RPMI8226 (cell line): ENCODE measurements at places on chromosomes 12 and 14.

- DNase-seq, result no peak
Measured at GRCh38 chr12:11686120-11686519, 36.6 kb downstream of the ETV6 start.

- DNase-seq, result peak; percentile 75
Measured at GRCh38 chr14:20455355-20456300, 602 bp downstream of the APEX1 start.

DNA sequence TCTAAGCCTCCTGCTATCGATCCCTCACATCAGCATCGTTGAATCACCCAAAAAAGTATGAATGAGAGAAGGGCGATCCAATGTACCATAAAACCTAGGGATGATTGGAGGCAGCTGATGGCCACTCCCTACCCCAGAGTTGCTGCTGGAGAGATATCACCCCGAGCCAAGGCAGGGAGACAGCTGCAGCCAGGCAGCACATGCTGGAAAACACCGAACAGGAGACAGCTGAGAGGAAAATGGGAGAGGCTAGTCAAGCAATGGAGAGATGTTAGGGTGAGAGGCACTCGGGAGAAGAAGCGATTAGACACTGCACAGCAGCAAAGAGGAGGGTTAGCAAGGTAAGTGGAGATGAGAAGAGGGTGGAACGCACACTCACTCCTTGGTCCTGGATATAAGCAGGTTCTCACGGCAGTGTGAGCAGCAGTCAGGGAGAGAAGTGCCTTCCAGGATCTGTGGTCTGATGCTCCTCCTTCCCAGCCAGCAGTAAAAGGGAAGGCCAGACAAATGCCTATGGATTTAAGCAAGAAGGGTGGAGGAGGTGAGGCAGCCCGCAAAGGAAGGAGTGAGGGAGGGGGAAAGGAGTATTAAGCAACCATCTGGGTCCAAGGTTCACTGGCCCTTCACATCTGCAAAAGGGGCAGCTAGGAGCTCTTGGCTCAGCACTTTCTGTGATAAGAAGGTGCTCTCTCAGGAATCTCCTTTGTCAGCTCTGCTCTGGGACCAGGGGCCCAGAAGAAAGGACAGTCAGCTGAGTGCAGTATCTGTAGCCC, at the start of gene SLC7A7:
Gene SLC7A7, minus strand, starts transcription at position 495 of the 773 bp plus-strand sequence. CDS start 2,037 bp downstream, outside the sequence.
- DNase-seq, result peak; percentile 75

- DNase-seq, result no peak
Measured at GRCh38 chr14:103198131-103199105, 75.2 kb downstream of the TNFAIP2 start.

DNA sequence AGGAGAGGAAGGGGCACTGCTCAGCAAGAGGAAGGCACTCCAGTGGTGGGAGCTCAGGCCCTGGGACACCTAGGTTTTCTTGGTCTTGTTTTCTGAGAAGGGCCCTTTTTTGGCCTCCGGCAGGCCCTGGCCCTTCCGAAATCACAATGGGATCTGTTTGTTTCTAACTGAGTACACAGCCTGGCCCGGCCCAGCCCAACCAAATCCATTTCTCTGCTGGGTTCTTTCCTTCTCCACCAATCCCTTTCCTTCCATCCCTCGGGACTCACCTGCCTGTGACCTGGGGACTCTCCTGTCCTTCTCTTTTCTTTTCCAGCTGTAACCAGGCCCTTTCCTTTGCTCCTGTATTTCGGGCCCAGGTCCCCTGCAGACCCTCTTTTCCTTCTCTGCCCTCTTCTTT, 18.6 kb downstream of the TEAD4 start:
- no peak for DNase-seq

DNA sequence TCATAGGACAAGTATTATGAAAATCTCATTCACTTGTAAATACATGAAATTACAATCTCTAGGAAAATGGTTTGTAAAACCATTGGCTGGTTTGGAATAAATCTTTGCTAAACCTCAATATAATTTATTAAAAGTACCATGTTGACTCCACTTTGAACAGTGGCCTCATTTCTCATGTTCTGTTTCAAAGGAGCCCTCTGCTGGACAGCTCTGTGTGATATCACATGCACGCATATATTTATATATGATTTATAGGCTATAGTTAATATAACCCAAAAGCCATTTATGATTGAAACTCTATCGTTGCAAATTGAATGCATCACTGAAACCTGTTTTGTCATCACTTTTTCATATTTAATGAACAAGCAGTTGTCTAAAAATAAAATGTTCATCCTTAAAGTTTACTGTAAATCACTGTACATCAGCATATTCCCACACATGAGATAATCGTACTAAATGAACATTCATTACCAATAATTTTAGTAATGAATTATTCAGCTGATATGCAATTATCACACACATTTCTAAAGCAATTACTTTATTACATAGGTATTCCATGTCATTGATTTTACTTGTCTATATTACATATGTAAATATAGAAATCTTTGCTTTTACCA, 493.8 kb downstream of the NPAS3 start:
- peak; percentile 21 for DNase-seq

- DNase-seq, result peak; percentile 14
Measured at GRCh38 chr12:21296751-21297406, 37.8 kb downstream of the SLCO1A2 start.

GRCh38 chr14:99531251-99532096, 50.3 kb downstream of the CCNK start:
- no peak for DNase-seq

DNA sequence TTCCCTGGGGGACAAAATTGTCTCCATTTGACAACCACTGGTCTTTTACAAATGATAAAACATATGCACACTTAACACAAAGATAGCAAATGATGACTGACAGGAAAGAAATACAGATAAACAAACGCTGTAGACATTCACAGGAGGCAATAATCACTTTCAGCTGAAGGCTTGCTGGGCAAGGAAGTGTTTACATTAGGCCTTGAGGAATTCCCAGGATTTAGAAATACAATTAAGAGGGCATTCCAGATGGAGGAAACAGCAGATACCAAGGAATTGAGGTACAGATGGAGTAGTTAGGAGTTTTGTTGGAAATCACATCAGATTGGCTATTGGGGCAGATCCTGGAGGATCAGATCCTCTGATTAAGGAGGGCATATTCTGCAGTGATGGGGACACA, 93.9 kb downstream of the DYRK2 start:
- no peak for DNase-seq

DNA sequence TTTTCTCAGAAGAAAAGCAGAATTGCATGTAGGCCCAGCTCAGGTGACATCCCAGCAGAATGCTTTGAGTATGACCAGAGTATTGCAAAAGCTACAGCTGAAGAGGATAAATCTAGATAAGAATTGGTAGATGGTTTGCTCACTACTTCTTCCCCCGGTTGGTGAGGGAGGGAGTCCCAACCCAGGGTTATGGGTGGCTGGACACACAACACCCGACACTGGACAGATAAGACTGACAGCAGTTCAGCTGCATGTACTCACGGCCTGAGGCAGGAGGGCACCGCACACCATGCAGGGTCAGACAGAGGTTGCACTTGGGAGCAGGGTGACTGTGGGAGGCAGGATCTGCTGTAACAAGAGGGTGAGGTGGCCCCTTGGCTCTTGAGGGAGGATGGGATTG, 1.7 kb upstream of the CLEC4C start:
- DNase-seq, result no peak

GRCh38 chr12:8603286-8603685, 9.4 kb downstream of the AICDA start:
- no peak for DNase-seq

- no peak for DNase-seq
Measured at GRCh38 chr14:49766839-49767238, 1.1 kb upstream of the KLHDC2 start.

- DNase-seq, result no peak
Measured at GRCh38 chr14:73047808-73048207, 10.5 kb upstream of the RBM25 start.

- DNase-seq, result no peak
Measured at GRCh38 chr14:20732477-20732876, 13.2 kb upstream of the EDDM3A start.

GRCh38 chr14:22945642-22946041, 11.2 kb downstream of the HAUS4 start:
- no peak for DNase-seq

GRCh38 chr14:105365101-105365500, 33.2 kb upstream of the TEX22 start:
- no peak for DNase-seq

- no peak for DNase-seq
Measured at GRCh38 chr12:39935275-39935674, 170.6 kb downstream of the SLC2A13 start.

GRCh38 chr14:104135904-104136471, 2.4 kb upstream of the KIF26A start:
- no peak for DNase-seq

DNA sequence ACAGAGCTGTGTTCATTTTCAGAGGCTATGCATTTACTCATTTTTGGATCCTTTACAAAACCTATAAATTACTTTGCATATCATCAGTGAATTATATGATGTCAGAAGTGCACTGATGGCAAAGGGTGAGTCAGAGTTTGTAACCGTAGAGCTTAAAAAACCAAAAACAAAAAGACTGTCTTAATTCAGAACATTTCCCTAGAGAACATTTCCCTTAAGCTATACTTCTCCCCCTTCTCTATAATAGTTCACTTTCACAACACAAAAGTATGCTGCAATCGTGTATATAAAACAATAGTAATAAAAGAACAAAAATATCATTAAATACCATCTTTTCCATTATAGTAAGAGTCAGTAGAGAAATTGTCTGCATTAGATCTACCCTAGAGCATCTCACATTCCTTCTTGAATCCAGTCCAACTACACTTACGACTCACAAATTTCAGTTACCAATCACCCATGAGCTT, 934.9 kb downstream of the LRFN5 start:
- DNase-seq, result no peak

DNA sequence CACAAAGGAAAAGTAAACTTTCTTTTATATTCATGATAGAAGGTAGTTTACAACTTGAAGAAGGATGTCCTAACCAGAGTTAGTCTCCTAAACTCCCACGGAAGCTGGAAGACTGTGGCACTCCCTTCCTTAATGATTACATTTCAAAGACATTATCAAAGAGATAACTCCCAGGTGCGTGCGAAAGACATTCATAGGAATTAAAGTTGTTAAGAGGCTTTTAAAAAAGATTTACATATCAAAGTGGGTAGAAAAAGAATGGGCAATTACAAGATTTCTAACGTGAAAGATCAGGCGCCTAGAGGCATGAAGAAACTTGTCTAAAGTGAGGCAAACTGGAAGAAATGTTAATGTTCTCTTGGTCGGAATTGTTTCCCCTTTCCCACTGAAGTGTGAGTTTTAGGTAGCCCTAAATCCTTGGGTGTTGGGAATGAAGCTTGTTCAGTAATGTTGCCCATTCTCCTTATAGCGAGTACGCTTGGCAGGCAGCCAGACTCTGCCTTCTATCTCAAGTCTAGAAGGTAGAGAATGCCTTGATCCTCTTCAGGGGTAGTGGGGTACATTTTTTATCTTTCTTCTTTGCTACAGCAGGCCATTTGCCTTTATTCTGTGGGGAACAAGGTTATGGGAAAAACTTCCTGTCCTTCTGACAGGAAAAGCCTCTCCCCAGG, 642.0 kb downstream of the SLC6A15 start:
- peak; percentile 9 for DNase-seq

DNA sequence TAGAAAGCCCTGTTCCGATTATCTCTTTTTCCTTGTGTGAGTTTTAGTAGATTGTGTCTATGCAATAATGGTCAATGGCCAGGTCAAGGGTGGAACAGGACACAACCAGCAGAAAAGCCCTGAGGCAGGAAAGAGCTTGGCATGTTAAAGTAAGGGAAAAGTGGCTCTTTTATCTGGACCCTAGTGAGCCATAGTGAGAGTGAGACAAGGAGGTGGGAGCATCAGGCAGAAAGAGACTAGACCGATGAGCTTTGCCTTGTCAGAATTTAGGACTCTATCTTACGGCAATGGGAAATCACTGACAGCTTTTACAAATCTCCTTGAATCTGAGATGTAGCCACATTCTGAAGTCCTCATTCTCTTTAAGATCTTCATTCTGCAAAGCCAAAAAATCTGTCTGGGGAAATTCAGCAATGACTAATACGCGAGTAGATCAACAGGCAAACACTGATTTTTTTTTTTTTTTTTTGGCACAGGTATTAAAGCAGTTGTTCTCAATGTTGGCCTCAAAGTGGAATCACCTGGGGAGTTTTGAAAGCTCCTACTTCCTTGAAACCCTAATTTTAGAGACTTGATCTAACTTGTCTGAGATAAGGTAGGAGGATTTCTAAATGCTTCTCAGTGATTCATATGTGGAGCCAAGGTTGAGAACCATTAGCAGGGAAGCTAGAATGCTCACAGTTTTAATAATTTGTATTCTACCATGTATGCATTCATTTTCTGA, 33.9 kb downstream of the TMEM19 start:
- no peak for DNase-seq

DNA sequence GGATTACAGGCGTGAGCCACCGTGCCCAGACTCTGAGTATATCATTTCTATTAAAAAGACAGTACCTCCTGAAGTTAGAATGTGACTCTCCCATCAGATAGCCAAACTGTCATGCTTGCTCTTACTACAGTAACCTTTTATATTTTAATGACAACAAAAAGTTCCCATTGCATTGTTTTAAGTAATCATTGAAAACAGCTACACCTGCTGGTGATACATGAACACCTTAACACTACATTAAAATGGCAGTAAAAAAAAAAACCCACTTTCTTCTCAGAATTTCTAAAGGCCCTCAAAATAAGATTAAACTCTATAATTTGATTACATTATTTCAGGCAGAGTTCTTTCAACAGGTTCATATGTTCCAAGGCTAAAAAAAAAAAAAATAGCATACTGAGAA, 76.7 kb downstream of the SH2B3 start:
- DNase-seq, result no peak

- DNase-seq, result no peak
Measured at GRCh38 chr14:58740379-58740935, 102.7 kb downstream of the DACT1 start.

DNA sequence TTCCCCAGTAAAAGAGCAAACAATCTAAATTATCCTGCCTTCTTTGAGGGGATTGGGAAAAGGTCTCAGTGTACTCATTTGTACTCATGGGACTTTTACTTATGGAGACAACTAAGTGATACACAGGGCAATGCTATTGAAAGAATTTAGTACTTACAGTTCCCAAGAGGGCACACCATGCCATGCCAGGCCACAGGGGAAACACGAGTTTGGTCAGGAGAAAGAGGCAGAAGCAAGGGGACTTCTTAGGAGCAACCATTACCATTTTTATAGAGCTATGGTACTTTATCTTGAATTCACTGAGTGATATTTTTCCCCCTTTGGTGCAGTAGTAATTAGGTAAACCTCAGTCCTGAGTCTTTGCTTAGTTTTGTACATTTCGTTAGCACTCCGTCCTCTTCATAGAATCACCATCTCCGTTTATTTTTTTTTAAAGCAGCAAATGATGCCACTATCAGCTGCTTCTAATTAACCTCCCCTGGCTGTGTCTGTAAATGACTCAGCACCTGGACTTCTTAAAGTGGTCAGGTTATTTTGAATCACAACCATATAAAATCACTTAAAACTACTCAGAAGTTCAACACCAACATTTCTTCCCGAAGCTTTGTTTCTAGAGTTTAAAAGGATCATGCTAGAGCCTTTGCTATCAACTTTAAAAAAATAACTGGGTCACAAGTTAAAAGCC, 5.9 kb upstream of the WASHC3 start:
- no peak for DNase-seq

GRCh38 chr12:18906395-18906794, 168.5 kb downstream of the CAPZA3 start:
- no peak for DNase-seq
